ENCODE measurements at places on chromosomes 11 and 22.

- no peak for DNase-seq
These were observed 29.0 kb upstream of the KCNQ1OT1 start for GRCh38 chr11:2728663-2729332.

DNA sequence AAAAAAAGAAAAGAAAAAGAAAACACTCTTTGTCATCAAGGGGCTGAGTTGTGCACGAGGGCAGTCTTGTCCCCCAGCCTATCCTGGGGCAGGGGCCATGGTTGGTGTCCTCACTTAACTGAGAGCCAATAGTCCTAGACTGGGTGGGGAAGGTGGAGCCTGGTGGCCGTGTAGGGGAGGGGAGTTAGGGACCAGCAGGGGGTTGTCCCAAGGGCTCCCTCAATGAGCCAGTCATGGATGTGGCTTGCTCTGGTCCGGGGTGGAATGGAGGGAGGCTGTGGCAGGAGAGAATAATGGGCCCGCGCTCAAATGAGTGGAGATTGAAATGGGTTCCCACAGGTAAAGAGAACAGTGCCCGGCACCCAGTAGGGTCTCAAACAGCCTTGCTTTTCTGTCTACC is 46.2 kb downstream of the CACNA1I start:
- no peak for DNase-seq

DNA sequence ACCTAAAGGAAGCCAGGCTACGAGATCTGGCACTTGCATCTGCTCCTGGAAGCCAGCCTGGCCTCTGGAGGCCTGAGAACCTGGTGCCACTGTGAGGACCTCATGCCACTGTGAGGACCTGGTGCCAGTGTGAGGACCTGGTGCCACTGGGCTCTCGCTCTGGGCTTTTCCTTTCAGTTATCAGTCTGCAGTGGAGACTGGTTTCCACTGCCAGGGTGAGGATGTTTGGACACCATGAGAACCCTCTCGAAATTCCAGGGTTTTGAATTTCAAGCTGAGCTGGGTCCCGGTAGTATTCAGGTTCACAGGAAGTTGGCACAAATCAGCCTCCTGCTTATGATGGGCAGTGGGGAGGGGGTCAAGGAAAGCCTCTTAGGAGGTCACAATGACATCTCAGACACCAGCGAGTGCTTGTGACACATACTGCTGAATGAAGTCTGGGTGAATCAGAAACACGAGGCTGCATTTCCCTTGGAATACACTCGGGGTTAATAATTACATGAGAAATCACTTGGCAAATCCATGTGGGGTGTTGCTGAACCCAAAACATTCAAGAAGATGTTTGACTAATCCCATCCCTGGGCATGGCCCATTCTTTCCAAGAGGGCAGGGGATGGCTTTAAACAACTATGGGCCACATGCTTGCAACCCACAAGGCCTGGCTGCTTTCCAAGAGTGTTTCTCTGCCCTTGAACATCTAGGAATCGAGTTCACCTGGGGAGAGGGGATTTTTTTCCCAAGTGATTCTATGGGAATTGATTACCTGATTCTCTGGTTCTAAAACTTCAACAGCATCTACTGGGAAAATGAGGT is 60.2 kb downstream of the LINC01488 start:
- DNase-seq: no peak

DNA sequence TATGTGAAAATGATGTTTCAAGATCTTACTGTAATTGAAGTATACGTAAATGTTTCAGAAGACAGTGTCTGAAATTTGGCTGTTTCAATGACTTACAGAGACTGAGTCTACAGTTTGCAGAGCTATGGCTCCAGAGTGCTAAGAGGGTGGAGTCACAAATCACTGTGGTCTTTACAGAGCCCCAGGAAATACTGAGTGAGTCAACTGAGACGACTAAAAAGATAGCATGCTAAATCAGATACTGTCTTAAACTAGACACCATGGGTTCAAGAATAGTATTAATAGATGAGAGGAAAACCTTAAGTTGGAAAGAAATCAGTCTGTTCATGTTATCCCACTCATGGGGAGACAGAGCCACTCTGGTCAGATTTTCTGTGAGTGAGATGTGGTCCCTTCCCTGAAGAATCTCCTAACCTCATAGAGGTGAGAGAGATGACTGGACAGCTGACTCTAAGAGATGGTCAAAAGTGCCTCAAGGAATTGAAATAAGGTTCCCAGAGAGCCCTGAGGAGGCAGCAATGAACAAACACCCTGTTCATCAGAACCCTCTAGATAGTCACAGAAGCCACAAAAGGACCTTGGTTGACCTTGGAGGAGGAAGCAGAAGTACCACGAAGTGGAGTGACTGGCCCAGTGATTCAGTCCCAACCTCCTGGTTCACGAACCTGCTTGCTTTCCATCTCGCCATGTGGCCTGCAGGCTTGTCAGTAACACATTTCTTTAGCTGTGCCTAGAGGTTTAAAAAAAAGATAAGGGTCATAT is 30.2 kb downstream of the C11orf91 start:
- DNase-seq: no peak

GRCh38 chr22:47457021-47457420 is 694.6 kb downstream of the TBC1D22A start:
- DNase-seq: no peak

- DNase-seq: no peak
These were observed 32.9 kb downstream of the RPS6KA4 start for GRCh38 chr11:64391839-64392238.
